ENCODE measurements at places on chromosomes 3 and 15.

GRCh38 chr15:57152666-57153539 is 223.4 kb upstream of the CGNL1 start:
- no peak for DNase-seq

- no peak for DNase-seq
Observed at GRCh38 chr15:31501536-31502157, 175.0 kb downstream of the KLF13 start.

- DNase-seq, result no peak
Observed at GRCh38 chr3:69297501-69297900, 88.4 kb downstream of the FRMD4B start.

- no peak for DNase-seq
Observed at GRCh38 chr3:146640955-146641867, 36.1 kb upstream of the PLSCR5 start.

DNA sequence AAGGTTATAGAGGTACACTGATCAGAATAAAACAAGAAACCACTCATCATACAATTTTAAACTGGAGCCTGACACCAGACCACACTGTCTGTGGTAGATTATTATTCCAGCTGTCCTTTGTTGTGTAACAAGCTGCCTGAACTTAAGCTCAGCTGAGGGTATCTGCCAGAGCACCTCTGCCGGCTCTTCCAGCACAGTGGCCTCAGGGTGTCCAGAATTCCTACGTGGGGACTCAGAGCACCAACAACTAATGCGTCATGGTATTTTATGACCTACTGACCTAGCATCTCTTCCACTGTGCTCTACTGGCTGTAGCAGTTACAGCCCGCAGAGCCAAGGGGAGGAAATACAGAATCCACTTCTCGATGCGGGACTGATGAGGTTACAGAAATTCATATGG is 15.6 kb upstream of the RAF1 start:
- no peak for DNase-seq

DNA sequence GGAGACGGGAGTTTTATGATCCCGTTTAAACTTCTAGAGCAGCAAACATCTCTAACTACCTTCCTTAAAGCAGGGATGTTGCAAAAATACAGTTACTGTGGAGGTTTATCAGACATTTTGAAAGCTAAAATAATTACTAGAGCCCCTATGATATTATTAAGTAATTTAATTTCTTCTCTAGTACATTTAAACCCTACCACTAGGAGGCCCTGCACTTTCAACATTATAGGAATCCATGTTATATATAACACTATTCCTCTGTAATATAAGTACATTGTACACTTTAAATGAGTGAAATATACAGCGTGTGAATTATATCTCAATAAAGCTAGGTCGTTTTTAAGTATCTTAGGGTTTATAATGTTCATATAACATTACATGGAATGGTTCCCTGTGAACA is 11.5 kb downstream of the SETMAR start:
- no peak for DNase-seq

DNA sequence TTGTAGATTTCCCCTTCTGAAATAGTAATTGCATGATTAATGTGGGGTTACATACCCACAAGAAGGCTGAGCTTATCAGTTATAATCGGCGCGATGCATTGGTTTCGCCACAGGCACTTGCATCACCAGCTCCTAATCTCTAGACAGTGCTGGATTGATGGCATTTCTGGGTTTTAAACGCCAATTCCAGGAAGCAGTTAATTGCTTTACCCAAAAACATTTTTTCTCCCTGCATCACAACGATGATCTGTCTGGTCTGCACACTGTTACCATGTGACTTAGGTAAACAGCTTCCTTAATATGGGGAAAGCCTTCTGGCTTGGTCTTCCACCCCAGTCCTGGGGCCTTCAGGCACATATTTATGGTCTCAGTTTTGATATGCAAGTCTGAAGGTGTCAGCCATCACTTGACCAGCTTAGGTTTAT is 70.0 kb upstream of the HEG1 start:
- no peak for DNase-seq

DNA sequence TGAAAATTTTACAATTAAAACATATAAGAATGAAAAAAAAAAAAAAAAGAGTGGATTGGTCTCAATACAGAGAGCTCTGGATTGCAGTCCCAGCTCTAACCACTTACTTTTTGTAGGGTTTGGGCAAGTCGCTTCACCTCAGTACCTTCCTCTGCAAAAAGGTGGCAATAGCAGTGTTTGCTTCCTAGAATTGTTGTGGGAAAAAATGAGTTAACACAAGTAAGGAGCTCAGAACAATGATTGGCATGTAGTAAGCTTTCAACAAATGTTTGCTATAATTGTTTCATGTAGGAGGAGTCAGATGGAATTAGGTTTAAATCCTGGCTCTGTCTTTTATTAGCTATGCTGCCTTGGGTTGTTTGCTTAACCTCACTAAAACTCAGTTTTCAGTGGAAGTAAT is 425.2 kb upstream of the TBL1XR1 start:
- no peak for DNase-seq

- DNase-seq, result no peak
Observed at GRCh38 chr3:62558549-62559112, 185.3 kb upstream of the FEZF2 start.

- DNase-seq, result no peak
Observed at GRCh38 chr15:83710452-83710851, 56.5 kb downstream of the ADAMTSL3 start.

- DNase-seq, result no peak
Observed at GRCh38 chr15:64161688-64162477, 939 bp downstream of the PPIB start.

DNA sequence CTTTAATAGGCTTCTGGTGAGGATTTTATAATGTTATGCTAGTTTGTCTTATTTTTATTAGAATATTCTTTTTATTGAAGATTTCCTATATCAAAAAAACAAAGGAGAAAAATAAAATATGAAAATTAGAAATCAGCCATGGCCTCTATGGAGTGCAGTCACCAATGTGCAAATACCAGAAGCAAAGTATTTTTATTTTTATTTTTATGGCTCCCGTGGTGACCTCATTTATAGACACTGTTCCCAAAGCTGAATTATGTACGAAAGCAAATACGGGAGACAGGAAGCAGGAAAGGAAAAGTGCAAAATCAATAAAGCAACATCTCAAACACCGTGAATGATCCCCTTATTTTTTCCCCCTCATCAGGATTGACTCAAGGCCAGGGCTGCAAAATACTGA is 35.1 kb downstream of the DAZL start:
- no peak for DNase-seq

GRCh38 chr3:57078344-57078634 is 17.8 kb downstream of the SPATA12 start:
- DNase-seq, result no peak

DNA sequence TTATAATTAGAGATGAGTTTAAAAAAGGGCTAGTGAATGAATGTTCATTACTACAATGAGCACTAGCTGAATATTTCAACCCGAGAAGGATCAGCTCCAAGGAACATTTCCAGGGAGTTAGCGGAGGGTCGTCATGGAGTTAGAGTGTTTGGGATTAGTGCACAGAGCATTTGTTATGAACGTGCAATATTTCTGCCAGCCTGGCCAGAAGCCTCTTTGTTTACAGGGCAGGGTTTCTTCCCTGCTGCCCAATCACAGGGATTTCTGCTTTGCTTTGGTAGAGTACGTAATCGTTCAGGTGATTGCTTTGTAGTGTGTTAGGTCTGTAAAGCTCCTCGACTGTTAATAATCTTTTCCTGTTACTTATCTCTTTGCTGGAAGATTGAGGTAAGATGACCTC is 5.9 kb downstream of the CGNL1 start:
- no peak for DNase-seq

GRCh38 chr15:86615411-86615810 is 535.7 kb downstream of the AGBL1 start:
- no peak for DNase-seq

GRCh38 chr3:99925584-99926230 is 108.0 kb downstream of the CMSS1 start:
- DNase-seq, result no peak

GRCh38 chr3:124229420-124229819 is 237.5 kb upstream of the ROPN1 start:
- no peak for DNase-seq

DNA sequence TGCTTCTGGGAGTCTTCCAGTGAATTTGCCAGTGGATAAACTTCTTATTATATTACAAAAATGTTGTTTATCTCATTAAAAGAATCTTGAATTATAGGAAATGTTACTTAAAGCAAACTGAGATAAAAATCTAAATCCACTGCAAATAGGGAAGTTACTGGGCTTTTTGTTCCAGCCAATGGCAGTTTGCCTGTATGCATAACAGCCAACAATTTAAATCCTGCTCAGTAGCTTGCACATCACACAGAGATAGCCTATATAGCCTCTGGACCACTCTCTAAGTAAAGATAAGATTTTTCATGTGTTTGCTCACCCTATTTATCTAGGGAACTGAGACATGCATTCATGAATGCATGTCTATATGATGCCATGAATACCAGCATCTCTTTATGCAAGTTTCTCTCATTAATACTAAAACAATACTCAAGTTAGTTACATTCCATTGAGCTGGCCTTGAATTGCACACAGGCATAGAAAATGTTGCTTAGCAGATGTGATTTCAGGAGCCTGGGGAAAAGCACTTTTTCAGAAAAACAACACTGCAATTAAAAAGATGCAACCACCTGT is 92.1 kb upstream of the GPR149 start:
- DNase-seq, result no peak

GRCh38 chr3:148078658-148079057 is 619.0 kb upstream of the AGTR1 start:
- no peak for DNase-seq

DNA sequence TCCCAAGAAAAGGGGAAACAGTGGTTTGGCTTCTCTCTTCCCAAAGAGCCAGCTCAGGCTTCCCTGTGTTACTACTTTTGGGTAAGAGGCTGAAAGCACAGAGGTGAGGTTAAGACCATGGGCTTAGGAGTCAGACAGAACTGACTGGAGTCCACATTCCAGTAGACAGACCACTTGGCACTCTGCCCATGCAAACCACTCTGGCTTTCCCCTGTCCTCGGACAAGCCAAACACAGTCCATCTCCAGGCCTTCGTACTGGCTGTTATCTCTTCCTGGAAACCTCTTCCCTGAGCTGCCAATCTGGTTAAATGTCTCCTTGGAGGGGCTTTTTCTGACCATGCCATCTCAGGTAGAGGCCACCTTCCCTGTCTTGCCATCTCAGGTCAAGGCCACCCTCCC is 53.1 kb upstream of the FAM3D start:
- DNase-seq, result no peak

GRCh38 chr3:182046166-182046764 is 334.5 kb downstream of the SOX2 start:
- no peak for DNase-seq

- no peak for DNase-seq
Observed at GRCh38 chr3:169931747-169932520, 20.6 kb downstream of the SAMD7 start.

GRCh38 chr3:131543714-131544113 is 40.9 kb upstream of the MRPL3 start:
- DNase-seq, result no peak

- DNase-seq, result no peak
Observed at GRCh38 chr15:39890621-39891020, 29.4 kb downstream of the GPR176 start.

DNA sequence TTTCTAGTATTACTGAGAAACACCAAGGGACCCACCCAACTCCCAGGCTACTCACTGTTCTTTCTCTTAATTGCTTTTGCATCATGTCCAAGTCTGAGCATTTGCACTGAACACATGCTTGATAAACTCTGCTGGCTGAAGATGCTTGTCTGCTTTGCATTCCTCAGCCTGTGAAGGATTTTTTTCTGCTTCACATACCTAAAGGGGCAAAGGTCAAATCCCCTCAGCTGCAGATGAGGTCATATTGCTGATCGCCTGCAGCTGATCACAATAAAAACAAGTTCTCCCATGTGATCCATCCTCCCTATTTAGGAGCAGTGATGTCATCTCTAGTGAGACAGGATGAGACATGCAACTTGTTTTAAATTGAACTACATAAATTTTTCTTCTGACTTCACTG is 84.6 kb upstream of the DCBLD2 start:
- DNase-seq, result no peak

DNA sequence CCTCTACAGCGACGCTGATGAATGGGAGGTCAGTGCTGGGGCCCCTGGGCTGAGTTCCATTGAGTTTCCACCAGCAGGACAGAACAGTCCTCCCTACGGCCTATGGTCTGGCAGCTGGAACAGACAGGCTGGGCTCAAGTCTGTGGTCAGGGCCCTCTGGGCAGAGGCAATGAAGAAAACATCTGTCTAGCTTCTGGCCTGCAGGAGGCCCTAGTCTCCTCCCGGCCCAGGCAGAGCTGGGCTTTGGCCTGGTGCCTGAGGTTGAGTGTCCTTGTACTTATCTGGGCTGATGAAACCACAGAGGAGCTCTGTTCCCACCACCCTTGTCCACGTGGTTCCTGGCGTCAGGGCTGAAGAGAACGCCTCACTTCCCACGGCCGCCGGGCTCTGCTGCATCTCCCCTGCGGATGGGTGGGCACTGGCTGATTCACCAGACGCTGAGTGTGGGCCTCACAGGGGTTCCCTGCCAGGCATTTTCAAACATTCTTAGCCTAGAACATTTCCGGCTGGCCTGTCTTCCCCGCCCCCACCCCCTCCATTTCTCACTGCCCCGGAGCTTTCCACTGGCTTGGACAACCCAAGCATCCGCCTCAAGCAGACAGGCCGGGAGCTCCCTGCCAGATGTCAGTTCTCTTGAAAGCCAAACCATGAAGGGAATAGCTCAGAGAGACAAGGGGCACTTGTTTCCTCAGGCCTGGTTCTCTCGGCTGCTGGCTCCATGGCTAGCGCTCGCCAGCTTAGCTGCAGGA is 20.3 kb downstream of the PPCDC start:
- no peak for DNase-seq

GRCh38 chr15:84840255-84840654 is 23.1 kb downstream of the ALPK3 start:
- no peak for DNase-seq

DNA sequence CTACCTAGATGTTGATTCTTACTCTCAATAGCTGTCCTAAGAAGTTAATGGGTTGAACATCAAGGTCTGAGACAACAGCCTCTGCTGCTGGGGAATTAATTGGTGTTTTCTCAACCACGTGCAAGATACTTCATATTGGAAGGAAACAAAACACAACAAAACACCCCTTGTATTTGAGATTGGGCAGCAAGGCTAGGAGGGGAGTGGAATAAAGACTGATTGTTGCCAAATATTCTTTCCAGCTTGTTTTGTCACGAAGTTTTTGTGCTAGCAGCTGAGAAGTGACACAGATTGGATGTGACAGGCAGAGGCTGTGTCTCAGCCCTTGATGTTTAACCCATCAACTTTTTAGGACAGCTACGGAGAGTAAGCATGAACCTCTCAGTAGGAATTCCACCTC is 808.4 kb downstream of the IGSF11 start:
- DNase-seq, result no peak
